Body of pancreas (tissue), 4 donors: ENCODE measurements at places on chromosomes 5 and 9.

GRCh38 chr5:73376618-73377170 lies 71.9 kb downstream of the FOXD1 start:
- DNase-seq = no peak

- no peak for DNase-seq
Measured at GRCh38 chr5:95895251-95895650, 66.4 kb downstream of the ELL2 start.

GRCh38 chr5:119363936-119364335 lies 8.1 kb downstream of the TNFAIP8 start:
- no peak for DNase-seq

- DNase-seq = no peak
Measured at GRCh38 chr5:35709688-35710087, 92.0 kb downstream of the SPEF2 start.
